T47D (cell line): ENCODE measurements at places on chromosomes 2 and 18.

DNA sequence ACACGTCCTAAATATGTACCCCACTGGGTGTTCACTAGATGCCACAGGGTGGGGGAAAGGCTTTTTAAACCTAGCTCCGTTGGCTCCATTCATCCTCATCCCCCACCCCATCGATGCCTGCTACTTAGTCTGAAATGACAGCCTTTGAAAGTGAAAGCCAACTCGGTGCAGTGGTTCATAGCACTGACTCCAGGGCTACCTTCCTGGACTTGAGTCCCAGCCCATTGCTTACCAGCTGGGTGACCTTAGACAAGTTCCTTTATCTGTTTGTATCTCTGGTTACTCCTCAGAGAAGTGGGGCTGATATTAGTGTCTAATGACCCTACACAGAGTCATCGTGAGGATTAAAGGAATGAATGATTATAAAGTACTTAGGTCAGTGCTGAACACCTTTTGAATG, 24.4 kb downstream of the EHD3 start:
- no peak for DNase-seq

- no peak for DNase-seq
Measured at GRCh38 chr2:212546669-212547068, 8.1 kb upstream of the ERBB4 start.

GRCh38 chr2:96923810-96924774, 54.2 kb upstream of the SEMA4C start:
- no peak for DNase-seq

- DNase-seq: no peak
Measured at GRCh38 chr2:63642946-63643345, 54.2 kb downstream of the MDH1 start.

DNA sequence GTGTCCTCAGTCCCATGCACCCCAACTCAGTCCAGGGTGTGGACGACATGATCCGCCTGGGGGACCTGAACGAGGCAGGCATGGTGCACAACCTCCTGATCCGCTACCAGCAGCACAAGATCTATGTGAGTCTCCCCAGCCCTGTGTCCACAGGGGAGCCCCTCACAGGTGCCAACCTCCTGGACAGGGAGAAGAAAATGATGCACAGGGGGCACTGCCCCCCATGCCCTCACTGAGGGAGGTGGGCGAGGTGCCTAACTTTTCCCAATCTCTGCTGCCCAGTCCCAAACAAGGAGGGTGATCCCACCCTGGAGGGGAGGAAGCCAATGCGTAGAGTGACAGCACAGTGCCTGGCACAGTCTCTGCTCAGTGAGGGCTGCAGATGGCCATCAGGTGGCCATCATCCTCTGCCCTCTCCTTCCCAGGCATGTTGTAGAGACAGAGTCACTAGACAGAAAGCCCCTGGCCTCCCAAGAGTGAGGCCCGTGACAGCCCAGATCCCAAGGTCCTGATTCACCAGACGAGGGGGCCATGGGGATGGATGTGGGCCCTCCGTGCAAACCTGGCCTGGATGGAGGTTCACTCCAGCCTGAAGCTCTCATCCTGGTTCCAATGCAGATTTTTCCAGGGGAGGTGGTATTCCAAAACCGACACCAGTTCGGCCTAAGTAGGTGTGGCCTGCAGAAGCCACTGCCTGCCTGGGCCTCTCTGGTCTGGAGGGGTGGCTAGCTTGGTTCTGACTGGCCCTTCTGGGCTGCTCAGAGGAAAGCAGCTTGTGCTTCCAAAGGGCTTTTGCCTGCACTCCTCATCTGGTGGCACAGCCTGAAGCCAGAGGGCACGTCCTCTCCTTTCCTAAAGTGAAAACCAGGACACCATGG, 30.0 kb downstream of the MYO7B start:
- DNase-seq: no peak

DNA sequence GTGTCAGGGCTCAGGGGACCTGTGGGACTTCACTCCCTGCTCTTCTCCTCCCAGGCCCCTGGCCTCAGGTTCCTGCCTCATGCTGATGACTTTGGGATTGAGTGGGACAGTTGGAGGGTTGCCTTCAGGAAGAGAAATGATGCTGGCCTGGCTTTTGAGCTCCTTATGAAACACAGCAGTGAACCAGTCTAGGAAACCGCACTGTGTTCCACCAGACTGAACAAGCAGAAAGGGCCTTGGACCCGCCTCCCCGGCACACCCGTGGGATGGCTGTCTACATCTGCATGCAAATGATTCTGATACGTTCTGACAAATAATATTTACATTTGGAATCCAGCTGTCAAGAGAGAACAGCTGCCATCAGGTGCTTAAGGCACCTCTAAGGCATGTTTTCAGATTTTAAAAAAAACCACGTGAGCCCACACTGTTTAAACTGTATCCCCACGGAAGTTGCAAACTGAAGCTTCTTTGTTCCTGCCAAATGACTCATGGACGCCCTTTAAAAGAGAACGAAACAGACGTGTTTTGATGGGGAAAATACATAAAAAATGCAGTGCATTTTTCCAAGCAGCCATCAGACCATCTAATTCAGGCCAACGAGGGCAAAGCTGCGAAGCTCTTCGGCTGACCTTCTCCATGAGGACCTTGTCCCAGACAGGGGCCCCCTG, 27.6 kb upstream of the ASAP2 start:
- no peak for DNase-seq

DNA sequence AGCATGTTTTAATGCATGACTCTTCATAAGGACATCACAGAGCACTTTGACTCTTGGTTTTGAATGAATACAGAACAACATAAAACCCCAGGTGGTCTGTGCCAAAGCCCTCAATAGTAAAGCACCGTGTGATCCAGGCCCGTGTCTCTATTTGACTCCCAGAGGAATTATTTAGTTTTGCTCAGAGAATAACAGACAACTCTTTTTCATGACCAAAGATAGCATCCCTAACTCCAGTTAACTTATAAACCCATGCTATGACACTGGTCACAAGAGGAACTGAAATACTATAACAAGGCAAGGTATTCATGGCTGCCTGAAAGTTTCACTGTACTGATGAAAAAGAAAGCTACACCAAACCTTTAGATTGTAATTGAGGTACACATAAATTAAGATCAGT, 128.4 kb downstream of the IKZF2 start:
- no peak for DNase-seq

DNA sequence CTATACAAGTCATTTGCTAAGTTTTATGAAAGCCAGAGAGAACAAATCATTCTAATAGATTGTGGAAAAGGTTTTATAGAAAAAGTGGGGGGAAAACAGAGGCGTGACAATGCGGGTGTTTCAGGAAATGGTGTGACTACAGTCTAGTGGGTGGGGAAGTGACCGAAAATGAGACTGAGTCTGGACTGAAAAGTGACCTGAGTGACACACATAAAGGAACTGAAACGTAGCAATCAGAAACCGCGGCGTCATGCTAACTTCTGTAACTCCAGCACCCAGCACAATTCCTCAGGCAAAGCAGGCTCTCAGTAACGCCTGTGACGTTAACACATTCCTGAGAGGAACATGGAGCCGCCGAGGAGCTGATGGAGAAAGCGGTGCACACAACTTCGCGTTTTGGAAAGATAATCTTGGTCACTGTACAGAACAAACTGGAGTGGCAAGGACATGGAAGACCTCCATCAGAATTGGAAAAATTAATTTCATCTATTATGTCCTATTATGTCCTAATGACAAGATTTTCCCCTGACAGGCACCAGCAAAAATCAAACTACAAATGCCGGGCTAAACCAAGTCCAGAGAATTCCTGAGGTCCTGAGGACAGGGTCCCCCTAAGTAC, 1.4 kb upstream of the CD226 start:
- DNase-seq: no peak

DNA sequence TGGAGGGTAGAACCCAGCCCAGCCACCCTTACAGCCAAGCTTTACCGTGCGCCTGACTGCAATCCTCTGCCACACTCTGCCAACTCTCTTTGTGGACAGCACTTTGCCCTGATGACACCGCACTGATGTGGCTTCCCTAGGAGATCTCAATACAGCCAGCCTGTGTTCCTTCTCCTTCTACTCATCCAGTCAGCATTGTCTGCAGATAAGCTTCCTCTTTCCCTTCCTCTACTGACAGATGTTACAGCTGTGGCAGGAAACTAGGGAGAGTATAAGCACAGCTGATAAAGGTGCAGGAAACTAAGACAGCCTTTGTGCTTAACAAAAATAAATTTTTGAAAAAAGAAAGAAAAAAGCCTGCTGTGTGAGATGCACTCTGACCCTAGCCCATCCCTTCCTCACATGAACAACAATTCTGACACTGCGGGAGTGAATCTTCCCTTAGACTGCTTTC, 25.0 kb downstream of the CEP68 start:
- no peak for DNase-seq

GRCh38 chr2:99255491-99256318, at the start of gene LYG2:
Gene LYG2, minus strand, starts transcription at chr2:99255666. Its CDS starts 1,406 bp downstream, at chr2:99254260.
- DNase-seq: no peak

- no peak for DNase-seq
Measured at GRCh38 chr18:40692871-40693270, 1262.2 kb upstream of the PIK3C3 start.

DNA sequence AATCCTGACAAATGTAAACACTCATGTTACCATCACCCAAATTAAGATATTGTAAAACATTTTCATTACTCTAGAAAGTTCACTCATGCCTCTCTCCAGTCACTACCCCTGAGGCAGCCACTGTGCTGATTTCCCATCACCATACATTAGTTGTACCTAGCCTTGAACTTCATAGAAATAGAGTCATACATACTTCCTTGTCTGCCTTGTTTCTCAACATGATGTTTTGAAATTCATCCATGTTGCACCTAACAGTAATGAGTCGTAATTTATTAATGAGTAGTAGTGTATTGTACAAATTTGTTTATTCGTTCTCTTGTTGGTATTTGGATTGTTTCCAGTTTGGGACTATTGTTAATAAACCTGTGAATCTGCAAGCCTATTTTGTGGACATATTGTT, 49.0 kb upstream of the TWSG1 start:
- no peak for DNase-seq
